Pulmonary artery endothelial cell (primary cell): ENCODE measurements at places on chromosomes 2 and 18.

DNA sequence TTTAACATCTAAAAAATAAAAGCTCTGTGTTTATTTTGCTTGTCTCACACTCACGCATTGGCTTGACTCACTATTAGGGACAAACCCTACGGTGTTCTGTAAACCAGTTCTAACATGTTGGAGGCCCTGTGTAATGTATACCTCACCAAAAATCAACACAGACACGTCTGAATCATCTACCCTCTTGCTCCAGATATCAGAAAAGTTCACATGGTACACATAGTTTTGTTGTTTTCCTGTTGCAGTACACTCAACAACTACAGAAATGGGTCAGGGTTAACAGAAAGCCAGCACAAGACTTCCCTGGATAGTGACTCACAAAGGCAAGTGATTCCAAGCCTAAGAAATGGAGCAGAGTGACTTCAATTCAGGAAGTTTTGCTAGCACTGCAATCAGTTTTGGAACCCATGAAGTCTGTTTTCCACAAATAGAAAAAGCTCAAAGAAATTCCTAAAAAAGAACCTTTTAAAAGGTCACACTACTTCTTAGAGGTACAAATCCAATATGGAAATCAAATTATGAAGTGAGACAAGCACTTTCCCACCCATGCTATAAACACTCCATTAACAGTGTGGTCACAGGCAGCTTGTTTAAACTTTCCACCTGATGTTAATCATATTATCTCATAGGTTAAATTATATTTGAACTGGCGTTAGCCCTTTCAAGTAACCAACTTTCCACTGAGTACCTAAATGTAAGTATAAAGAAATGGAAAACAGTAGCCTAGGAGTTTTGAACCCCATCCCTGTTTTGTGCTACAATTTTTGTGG, 87.4 kb downstream of the GAREM1 start:
- peak; percentile 94 for DNase-seq

GRCh38 chr2:147614471-147614870, 230.4 kb upstream of the ACVR2A start:
- no peak for DNase-seq

DNA sequence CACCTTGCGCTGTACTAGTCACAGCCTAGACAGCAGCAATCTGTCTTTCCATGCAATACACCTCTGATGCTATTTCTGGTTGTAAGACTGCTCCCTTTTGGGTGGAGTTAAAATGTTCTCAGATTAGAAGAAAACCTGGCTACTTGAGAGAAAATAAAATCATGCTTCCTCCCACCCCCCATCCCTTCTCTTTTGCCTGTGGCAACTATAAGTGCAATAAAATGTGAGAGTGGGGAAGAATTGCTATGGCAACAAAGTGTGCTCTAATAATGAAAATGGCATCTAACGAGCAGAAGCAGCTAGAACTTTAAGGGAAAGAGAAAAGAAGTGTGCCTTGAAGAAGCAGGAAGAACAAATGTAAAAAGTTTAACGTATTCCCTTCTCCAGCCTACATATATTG, 464.2 kb upstream of the FSHR start:
- no peak for DNase-seq

DNA sequence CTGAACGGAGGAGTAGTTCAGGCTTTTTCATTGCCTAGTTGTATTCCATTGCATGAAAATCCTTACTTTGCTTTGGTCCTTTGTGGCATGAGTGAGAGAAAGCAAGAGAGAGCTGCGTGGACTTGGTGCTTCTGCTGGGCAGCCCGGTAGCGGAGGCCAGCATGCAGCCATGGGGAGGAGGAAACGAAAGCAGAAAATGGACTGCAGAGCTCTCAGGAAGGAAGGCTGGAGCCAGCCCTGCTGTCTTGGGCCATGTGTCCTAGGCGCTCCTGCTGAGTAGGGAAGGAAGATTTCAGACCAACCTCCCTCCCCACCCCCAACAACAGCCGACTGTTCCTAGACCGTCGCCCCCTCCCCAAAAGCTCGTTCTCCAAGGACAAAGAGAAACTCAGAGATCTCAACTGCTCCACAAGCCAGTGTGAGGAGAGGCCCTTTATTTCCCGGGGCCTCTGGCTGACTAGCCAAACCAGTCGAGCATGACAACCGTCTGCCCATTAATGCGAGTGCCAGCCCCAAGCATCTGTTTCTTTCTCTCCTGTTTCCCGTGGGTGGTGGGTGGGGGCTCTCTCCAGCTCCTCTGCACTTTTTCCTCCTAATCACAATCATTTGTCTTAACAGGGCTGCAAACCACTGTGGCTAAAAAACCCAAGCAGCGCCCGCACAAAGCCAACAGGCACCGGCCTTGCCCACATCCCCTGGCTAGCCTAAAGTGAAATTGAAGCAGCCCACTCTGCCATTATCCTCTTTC, 66.8 kb upstream of the FZD7 start:
- DNase-seq: no peak

DNA sequence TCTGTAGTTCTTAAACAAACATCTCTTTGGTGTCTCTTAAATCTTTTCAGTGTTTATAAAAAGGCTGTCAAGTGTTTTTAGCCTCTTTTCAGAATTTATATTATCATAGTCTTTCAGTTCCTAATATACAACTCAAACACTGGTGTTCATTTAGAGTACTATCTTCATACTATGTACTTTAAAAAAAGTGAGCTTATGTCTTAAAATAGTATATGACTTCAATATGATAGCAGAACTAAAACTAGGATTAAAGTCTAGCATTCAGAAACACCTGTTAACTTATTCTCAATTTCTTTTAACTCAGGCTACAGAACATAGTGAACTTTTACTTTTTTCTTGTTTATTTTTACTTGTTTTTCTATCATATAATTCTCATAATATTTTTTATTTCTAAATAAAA, 14.7 kb upstream of the IKZF2 start:
- DNase-seq: no peak

- DNase-seq: no peak
These were observed 85.4 kb upstream of the CABLES1 start for GRCh38 chr18:23049698-23050373.

DNA sequence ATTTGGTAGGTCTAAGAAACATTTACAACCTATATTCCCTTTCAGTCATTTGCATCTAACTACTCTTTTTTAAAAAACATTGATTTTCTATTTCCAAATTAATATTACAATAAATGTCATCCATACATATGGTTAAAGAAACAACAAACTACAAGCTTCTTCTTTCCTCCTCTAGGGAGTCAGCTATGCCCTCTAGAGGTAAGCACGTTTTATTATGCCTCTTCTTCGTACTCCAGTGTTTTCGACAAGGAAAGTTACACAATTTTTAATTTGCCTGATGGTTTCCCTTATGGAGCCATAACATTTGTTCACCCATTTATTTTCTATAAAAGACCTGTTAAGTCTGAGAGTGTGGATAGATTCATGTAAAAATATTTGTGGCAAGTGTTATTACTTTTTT, 183.4 kb upstream of the CDH7 start:
- DNase-seq: no peak

- no peak for DNase-seq
These were observed 588 bp downstream of the OTX1 start for GRCh38 chr2:63051042-63051794.

DNA sequence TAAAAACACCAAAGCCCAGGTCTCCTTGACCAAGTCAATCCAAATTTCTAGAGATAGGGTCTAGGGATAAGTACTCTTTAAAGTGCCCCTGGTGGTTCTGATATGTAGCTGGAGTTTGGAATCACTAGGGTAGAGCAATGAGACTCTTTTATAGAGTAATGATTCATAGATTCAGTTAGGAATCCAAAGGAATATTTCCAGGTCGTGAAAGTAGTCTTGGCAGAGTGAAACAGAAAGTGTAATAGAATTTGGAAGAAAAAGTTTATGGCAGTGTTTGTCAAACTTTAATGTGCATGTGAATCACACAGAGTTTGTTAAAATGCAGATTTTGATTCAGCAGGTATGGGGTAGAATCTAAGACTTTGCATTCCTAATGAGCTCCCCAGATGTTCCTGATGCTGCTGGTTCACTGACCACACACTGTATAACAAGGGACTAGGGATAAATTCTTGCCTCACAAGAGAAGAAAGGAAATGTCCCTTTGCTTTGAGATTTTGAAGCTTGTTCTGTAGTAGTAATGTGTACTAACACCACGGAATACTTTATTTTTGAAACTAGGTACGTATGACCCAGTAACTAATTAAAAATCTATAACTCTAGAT, 1.8 kb downstream of the UPP2 start:
- no peak for DNase-seq

- DNase-seq: no peak
These were observed 292.9 kb downstream of the STK39 start for GRCh38 chr2:167954495-167954894.

DNA sequence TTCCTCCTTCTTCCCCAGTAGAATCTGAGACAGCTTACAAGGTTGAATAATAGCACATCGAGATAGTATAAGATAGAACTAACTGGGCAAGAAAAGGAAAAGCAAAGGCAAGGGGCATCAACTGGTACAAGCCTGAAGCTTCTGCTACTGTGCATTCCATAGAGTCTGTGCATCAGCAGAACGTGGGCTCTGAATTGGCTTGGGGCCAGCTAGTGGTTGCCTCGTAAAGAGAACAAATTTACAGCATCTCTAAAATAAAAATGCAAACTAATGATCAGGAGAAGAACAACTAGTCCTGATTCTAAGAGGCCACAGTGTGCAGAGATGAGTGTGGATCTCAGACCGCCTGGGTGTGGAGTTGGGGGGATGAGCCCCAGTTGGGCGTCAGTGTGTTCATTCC, 36.6 kb downstream of the UPP2 start:
- no peak for DNase-seq

DNA sequence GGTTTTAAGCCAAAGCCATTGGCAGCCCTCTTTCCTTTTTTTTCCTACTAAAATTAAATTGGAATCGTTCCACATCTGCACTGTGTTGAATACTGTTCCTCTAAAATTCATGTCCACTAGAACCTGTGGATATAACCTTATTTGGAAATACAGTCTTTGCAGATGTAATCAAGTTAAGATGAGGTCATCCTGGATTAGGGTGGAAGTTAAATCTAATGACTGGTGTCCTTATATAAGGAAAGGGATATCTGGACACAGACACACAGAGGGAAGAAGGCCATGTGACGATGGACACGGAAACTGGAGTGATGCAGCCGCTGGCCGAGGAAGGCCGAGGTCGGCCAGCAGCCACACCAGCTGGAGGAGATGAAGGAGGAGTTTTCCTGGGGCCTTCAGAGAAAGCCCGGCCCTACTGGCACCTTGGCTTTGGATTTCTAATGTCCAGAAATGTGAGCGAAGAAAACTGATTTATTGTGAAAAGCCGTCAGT, 49.4 kb downstream of the LONRF2 start:
- no peak for DNase-seq
